ENCODE measurements at places on chromosomes 5 and 9.

GRCh38 chr9:102862478-102862877 is 132.7 kb upstream of the CYLC2 start:
- no peak for DNase-seq

GRCh38 chr9:110427497-110428104 is 89.9 kb upstream of the TXNDC8 start:
- no peak for DNase-seq

GRCh38 chr5:54404568-54404967 is 50.9 kb upstream of the HSPB3 start:
- no peak for DNase-seq

GRCh38 chr9:135504262-135505243 is 4.1 kb downstream of the MRPS2 start:
- DNase-seq = no peak

DNA sequence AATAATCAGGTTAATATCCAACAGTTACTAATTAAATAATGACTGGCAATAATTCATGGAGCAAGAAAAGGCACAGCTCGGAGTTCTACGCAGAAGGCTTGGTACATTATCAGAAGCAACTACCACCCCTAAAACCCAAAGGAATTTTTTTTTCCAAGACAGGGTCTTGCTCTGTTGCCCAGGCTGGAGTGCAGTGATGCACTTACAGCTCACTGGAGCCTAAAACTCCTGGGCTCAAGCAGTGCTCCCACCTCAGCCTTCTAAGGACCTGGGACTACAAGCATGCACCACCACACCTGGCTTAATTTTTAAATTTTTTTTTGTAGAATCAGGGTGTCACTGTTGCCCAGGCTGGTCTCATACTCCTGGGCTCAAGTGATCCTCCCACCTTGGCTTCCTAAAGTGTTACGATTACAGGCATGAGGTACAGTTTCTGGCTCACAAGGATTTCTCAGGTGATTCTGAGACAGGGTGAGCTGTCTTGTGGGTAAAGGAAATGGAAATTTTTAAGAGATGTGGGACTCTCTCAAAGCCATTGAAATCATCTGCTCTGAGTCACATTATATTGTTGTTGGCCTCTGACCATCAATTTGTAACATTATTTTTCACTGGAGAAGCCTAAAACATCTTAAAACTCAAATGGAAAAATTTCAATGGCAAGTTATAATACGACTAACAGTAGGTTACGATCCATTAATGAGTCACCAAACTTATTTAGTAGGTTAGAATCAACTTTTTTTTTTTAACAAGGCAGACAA is 19.7 kb upstream of the HSDL2 start:
- no peak for DNase-seq

DNA sequence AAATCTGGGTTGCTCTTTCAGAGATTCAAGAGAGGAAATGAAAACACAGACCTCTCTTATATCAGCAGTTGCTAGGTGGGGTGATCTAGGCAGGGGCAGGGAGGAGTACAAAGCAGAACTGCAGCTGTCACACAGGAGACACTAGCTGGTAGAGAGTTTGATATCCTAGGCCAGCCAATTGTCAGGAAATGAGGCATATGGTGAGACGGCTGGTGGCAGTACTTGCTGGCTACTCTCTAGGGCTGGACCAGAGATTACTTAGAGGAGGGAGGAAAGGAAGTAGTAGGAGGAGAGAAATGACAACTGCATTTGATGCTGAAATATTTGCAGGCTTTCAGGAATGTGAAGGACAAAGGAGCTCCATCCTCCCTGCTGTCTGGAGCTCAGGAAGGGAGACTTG is 113.8 kb downstream of the TRIM32 start:
- no peak for DNase-seq

DNA sequence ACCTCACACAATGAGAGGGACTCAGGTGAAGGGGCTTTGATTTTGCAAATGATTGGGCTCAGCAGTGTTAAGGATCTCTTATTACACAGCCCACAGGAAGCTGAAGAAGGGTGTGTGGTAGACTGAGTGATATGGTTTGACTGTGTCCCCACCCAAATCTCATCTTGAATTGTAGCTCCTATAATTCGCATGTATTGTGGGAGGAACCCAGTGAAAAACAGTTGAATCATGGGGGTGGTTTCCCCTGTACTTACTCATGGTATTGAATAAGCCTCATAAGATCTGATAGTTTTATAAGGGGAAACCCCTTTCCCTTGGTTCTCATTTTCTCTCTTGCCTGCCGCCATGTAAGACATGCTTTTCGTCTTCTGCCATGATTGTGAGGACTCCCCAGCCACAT is 132.5 kb upstream of the FBXL7 start:
- no peak for DNase-seq

GRCh38 chr9:127841087-127841835 is 13.2 kb downstream of the ENG start:
- no peak for DNase-seq

GRCh38 chr9:126650404-126651341 is 36.9 kb downstream of the LMX1B start:
- no peak for DNase-seq

All from type B pancreatic cell (in vitro differentiated cells).